GM12891 (cell line): ENCODE measurements at places on chromosomes 7 and 10.

GRCh38 chr7:156816943-156817572, 75.9 kb downstream of the LMBR1 start:
- DNase-seq = no peak

DNA sequence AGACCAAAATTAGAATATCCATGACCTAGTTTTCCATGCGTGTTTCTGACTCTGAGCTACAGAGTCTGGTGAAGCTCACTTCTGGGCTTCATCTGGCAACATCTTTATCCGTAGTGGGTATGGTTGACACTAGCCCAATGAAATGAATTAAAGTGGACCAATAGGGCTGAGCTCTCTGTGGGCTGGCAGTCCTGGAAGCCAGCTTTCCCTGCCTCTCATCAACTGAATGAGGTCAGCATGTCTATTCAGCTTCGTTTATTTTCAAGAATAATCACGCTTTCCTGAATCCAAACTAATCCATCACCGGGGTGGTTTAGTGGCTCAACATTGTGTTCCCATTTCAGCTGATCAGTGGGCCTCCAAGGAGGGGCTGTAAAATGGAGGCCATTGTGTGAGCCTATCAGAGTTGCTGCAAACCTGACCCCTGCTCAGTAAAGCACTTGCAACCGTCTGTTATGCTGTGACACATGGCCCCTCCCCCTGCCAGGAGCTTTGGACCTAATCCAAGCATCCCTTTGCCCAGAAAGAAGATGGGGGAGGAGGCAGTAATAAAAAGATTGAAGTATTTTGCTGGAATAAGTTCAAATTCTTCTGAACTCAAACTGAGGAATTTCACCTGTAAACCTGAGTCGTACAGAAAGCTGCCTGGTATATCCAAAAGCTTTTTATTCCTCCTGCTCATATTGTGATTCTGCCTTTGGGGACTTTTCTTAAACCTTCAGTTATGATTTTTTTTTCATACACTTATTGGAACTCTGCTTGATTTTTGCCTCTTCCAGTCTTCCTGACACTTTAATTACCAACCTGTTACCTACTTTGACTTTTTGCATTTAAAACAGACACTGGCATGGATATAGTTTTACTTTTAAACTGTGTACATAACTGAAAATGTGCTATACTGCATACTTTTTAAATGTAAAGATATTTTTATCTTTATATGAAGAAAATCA, 35.5 kb downstream of the CAV1 start:
- DNase-seq = no peak

DNA sequence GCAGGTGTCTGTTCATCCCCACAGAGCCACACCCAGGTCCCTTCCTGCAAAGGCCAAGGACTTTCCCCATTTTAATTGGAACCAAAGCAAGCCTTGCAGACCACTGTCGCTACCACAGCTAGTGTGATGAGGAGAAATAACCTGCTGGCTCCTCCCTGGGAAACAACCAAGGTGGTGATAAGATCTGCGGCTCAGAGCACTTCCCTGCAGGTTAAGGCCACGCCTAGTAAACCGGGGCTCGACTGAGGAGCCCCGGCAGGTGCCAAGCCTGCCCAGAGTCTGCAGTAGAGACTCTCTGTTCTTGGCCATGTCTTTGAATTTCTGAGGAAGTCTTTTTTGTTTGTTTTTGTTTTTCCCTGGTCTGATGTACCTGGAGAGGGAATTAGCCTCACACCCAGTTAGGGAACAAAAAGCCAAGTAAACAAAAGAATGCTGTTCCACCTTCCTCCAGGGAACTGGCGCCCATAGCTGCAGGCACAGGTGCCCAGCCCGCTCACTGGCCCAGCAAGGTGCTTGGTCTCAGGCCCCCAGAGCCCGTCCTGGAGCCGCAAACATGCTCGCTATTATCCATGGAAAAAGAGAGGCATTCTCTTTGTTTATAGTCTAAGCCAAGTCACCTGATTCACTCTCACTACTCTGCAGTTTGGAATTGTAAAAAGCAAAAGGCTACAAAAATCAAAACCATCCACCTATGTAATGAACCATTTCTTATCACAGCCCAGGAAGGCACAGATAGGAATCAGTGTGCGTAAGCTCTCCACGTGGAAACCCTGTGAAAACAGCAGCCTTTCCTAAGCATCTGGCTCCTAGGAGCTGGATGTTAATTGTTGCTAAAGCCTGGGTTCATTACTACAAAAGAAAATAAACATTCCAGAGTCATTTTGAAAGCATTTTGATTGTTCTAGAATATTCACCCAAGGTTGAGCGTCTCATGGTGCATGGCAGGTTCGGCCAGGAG, 2.7 kb downstream of the GPR146 start:
- DNase-seq = no peak

GRCh38 chr10:7045891-7046599, 364.8 kb downstream of the SFMBT2 start:
- no peak for DNase-seq

DNA sequence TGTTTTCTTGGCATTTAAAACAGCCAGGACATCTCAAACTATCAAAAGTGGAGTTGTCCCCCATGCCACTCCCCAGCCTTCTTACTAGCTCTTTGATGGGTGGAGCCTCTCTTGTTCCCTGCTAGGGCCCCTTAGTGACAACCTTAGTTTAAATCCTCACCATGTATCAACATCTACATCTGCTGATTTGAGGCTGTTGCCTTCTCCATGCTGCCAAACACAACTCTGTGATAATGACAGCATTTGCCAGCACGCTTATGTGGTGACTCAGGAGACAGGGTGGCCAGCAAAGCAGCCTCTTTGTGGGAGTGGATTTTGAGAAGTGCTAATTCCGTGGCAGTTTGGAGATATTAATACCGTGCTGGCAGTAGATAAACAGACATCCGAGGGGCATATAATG, 145.4 kb downstream of the LRRC4 start:
- no peak for DNase-seq

DNA sequence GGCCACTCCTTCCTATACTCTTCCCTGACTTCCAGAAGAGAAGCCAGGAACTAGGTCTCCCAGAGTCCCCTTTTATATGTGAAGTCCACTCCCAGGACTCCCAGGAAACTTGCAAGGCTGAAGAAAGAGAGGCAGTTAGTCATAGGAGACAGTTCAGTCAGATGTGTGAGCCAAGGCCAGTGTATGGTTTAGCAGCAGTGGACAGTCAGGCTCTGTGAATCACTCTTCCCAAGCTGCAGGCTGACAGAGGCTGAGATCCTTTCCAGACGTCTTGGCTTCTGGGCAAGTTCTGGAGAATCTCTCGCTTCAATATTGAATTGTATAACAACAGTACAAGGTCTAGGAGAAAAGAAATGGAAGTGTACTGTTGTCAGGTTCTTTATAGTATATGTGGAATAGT, 26.9 kb downstream of the BLVRA start:
- no peak for DNase-seq

DNA sequence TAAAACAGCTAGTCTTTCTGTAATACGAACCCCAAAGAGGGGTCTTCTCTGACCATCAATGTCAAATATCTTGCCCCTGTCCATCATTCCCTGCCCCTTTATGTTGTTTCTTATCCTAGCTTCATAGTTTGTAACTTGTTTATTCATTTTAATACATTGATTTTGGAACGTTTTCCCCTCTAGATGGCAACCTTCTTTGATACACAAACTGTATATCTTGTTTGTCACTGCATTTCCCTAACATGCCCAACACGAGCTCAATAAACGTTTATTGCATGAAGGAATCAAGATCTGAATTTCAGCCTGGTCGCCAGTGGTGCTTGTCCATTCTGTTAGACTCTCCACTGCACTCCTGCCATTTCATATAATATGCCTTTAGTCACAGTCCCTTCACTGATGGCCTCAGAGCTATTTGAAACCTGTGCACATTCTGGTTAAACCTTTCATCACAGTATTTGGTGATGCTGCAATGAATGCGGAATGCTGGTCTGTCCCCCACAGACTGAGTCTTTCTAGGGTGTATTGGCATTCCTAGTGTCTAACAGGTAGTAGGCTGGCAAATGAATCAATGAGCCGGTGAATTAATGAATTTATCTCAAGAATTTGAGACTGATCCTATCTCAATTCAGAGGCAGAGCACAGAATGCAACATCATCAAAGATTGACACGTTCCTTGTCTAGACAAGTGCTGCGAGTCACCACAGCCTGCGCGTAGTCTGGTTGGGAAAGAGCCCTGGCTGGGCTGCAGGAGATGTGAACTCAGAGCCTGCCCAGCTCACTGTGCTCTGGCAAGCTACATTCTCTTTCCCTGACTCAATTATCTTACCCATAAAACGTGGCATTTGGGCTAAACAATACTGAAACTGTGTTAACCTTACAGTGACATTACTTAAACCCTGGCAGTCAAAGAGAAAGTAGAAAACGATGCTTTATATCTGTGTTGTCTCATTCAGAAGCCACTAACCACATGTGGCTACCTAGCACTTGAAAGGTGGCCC, 55.2 kb upstream of the FRMD4A start:
- DNase-seq = no peak

DNA sequence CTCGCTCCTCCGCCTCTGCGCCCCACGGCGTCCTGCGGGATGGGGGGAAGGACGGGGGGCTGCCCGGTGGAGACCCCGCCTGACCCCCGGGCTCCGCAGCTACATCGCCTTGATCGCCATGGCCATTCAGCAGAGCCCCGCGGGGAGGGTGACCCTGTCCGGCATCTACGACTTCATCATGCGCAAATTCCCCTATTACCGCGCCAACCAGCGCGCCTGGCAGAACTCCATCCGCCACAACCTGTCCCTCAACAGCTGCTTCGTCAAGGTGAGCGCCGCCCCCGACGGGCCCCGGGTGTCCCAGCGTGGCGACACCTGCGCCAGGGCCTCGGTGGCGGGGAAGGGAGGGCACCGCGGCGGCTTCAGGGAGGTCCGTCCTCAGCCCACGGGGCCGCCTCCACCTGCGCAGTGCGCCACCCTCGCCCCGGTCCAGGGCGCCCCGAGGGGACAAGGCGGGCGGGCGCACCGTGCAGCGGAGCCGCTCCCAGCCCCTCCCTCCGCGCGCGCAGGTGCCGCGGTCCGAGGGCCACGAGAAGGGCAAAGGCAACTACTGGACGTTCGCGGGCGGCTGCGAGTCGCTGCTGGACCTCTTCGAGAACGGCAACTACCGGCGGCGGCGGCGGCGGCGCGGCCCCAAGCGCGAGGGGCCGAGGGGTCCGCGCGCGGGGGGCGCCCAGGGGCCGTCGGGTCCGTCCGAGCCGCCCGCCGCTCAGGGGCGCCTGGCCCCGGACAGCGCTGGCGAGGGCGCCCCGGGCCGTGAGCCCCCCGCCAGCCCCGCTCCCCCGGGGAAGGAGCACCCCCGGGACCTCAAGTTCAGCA, 793 bp downstream of the FOXL3 start:
- no peak for DNase-seq

GRCh38 chr10:78062296-78062695, 28.6 kb downstream of the RPS24 start:
- no peak for DNase-seq

DNA sequence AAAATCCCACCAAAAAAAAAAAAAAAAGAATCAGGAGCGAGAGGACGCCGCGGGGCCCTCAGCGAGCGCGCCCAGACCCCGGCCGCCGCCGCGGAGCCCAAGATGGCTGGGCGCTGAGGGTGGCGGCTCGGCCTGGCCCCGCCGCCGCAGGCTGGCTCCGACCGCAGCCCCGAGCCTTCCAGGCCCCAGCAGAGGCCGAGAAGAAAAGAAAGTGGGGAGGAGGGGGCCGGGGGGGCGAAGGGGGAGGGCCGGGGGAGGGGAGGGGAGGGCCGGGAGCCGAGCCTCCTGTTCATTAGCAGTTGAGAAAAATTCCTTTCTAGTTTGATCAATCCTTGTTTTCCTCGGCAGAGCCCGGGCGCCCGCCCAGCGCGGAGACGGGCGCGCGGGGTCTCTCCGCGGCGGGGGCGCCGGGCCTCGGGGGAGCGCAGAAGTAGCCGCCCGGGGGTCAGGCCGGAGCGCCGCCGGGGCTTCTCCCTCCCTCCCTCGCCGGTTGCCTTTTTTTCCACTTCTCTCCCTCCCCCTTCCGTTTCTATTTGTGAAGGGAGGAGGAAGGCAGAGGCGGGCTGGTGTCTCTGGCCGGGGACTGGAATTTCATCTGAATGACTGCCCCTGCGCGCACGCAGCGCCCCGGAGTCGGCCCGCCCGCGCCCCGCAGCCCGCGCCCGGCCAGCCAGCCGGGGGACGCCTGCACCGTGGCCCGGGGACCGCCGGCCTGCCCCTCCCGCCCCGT, 778 bp upstream of the TRIM8 start:
- no peak for DNase-seq

- no peak for DNase-seq
These were observed 26.9 kb upstream of the TPK1 start for GRCh38 chr7:144862612-144863319.

DNA sequence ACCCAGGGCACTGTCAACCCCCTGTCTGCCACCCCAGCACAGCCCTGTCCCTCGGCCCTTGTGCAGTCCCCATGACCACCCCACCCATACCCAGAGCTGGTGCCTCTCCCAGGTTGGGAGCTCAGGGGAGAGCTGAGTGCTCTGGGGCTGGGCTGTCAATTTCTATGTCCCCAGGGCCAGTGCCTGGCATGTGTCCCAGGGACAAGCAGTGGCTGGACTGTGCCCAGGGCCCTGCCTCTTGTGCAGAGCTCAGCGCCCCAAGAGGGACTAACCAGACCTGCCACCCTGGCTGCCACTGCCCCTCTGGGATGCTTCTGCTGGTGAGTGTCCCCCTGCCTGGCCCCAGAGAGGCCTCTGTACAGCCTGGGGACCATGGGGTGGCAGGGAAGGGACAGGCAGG, 29.0 kb upstream of the ZNF862 start:
- no peak for DNase-seq

GRCh38 chr10:86075512-86075911, 291.1 kb downstream of the GRID1 start:
- no peak for DNase-seq

DNA sequence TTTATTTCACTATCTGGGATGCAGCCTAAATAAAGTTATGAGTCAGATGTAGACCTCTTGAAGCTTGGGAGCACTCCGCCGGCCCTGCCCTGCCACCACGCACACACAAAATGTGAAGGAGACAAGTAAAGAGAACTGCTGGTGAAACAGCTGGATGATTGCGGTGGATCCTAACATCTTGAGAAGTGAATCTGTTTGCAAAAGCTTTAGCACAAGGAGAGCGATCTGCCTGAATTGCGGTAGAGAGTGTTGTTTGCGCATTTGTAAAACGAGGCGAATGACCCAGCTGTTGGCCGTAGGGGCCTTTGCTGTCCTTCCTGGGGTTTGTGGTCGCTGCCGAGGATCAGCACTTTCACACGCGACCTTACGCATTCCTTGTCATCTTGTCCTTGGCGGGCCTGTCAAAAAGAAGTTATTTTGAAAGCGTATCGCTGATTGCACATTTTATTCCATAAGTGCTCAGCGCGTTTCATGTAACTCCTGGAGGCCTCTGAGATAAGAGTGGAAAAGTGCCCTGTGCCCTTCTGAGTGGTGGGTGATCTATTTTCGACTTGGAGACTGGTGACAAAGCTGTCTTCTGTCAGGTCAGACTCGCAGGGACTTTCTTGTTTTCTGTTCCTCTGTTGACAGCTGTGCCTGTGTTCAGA, 40.8 kb downstream of the RBM20 start:
- DNase-seq = no peak

DNA sequence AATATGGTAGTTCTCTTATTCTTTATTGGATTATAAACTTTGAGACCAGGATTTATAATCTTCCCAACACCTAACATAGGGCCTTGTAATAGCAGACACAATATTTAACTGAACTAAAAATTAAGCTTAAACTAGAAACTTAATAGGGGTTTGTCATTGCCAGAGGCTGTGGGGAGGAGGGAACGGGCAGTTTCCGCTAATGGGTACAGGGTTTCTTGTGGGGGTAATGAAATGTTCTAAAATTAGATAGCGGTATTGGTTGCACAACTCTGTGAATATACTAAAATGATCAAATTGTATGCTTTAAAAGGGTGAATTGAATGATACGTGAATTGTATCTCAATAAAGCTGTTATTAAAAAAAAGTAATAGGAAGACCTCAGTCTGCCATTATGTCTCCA, 45.4 kb downstream of the NT5C2 start:
- no peak for DNase-seq
